ENCODE measurements at places on chromosomes 1 and 21.
A peak's percentile ranks its signal among the peaks of the same experiment; 100 is the strongest.

DNA sequence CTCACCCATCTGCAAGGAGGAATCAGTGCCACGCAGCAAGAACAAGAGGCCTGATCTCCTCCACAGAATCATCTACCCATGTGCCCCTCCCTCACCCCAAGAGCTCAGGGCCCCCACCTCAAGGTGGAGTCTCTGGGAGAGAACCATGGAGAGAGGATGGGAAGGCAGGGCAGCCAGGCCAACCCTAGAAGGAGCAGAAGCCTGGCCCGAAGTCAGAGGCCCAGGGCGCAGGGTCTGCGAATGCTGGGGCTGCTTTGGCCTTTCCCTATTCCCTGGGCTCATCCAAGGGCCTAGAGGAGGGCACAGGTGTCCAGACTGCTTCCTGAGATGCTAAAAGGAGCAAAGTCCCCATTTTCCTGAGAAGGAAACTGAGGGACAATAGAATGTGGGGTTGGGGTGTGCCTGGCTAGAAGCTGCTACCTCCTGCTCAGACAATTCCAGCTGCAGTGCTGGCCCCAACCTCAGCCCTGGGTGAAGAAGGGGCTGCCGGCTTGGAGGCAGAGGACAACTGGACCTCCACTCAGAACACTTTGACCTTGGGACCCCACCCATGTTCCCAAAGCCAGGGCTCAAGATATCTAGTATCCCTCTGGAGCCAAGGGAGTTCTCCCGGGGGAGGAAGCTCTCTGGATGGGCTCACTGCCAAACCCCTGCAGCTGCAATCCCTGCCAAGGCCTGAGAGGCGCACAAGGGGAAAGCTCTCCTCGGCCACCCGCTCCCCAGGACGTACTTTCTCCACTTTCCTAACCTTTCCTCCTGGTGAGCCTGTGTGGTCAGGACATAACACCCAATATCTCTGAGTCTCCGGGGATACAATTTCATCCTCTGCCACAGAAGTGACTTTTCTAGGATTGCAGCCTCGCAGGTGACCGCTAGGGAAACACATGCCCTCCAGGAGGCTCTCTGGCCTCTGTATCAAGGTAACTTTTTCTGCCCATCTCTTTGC lies 16.6 kb upstream of the LEMD1 start:
- DNase-seq = no peak

DNA sequence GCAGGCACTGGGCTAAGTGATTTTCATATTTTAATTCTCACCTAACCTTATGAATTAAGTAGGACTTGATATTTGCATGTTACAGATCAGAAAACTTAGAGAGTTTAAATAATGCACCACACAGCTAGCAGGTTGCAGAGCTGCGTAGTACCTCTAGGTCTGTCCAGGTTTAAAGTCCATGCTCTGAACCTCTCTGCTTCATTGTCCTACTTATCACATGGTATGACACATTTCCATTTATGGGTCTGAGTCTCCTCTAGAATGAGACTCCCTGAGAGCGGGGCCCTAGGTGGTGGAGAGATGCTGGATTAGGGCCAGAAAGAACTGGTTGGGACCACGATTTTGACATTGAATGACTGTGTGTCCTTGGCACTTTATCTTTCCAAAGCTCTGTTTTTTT lies 102.5 kb upstream of the USP24 start:
- DNase-seq = no peak

DNA sequence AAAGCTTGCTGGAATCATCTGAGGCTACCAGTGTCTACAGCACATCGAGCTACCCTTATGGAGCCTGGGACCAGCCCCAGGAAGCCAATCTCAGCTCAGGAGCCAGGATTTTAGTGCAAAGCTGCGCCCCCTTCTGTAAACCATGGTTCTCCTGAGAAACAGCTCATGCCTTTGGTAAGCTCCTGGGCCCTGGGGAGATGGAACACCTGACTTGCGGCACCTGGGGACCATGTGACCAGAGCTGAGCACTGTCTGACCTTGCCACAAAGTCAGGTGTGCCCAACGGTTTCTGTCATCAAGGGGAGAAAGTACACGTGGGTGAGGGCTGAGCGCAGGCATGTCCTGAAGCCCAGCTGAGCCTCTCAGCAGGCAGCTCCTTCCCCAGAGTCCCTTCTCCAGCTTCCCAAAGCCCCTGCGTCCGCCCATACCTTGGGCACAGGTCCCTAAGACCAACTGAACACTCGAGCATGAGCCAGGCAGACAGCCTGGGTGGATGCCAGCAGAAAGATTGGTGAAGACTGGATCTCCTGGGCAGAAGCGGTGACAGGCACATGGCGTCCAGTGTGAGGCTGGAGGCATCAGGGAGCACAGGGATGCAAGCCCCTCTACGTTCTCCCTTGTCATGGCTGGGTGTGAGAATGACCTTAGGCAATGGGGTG lies 57.9 kb upstream of the TENT5B start:
- no peak for DNase-seq

GRCh38 chr1:182575540-182576149 lies 13.4 kb downstream of the RNASEL start:
- no peak for DNase-seq

DNA sequence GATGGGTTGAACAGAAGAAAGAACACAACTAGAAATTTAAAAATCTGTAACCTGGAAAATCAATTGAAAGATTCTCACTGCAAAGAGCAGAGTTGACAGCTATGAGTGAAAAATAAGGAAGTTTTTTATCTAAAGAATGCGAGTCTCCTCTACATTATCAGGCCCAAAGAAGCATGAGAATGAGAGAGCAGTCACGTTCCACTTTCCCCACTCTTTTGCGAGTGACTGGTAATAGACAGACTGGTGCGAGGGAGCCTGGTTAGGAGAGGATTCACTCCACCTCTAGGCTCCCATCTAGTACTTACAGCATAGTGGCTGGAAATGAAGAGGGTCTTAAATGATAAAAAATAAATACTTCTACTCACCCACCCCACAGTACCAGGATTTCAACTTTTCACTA lies 52.0 kb downstream of the PRDX6 start:
- no peak for DNase-seq

- no peak for DNase-seq
Observed at GRCh38 chr1:95126366-95126765, 9.2 kb downstream of the TLCD4 start.

DNA sequence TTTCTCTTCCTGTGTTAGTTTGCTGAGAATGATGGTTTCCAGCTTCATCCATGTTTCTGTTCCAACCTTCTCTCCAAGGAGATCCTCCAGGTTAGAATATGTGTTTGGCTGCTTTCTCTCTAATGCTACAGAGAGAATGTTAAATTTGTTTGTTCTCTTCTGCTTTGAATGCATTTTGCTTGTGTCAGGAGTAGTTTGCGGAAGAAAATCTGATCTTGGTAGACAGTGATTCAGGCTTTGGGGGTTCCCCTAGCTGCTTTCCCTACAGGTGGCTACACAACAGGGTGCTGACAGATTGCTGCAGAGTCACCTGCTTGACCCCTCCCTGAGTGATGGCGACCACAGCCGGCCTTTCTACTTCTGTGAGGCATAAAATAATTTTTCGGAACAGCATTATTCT lies 41.8 kb downstream of the MACO1 start:
- no peak for DNase-seq

DNA sequence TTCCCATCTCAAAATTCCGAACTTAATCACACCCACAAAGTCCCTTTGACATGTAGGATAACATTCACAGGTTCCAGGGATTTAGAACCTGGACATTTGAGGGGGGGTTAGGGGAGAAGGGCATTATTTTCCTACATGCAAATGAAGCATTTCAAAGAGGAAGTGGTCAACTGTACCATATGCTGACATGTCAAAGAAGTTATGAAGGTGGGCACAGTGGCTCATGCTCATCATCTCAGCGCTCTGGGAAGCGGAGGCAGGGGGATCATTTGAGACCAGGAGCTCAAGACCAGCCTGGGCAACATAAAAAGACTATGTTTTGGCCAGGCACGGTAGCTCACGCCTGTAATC lies 35.7 kb downstream of the PTP4A2 start:
- no peak for DNase-seq

DNA sequence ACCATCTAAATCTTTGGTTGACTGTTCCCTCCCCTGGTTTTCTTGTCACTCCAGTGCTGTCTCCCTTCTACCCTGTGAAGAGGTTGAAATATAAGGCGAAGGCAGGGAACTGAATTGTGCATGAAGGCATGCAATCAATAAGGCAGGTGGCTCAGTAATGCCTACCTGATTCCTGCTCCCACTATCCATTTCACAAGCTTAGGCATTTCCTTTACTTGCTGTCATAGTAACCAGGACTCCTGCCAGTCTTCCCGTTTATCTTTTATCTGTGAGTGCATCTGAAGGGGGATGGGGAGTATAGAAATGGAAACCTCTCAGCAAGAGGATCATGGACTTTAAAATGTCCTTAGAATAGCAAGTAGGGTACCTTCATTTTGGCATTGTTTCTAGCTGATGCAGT lies 40.5 kb downstream of the MRPS6 start:
- DNase-seq = no peak

DNA sequence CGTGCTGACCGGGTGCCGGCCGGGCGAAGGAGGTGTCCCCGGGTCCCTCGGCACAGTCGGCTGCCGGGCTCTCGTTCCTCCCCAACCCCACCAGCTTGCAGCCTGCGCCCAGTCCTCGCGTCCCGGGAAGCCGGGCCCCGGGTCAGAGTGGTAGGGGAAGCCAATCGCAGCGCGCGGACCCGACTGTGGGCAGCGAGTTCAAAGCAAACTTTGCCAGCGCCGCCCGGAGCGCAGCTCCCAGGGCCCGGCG lies 328 bp downstream of the MYCL start:
- no peak for DNase-seq

- no peak for DNase-seq
Observed at GRCh38 chr21:25508364-25508763, 98.9 kb downstream of the MRPL39 start.

DNA sequence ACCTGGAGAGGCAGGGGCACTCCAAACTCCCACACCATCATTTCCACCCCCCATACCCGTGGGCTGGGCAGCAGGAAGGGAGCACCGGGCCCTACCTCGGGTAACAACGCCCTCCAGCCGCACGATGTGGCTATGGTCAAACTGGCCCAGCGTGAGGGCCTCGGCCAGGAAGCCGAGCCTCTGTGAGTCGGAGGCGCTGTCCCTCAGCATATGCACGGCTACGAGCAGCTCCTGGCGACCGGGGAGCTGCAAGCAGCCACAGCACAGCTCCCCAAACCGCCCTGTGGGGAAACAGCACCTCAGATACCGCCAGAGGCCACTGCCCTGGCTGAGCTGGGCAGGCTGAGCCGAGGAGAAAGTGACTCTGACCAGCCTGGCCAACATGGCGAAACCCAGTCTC lies 29.2 kb downstream of the CDCA8 start:
- DNase-seq = no peak

GRCh38 chr1:234627009-234627950 lies 17.3 kb upstream of the IRF2BP2 start:
- no peak for DNase-seq

GRCh38 chr21:46543306-46543705 lies 61.6 kb downstream of the S100B start:
- no peak for DNase-seq

- no peak for DNase-seq
Observed at GRCh38 chr1:51331206-51332100, 1.1 kb upstream of the TTC39A start.

DNA sequence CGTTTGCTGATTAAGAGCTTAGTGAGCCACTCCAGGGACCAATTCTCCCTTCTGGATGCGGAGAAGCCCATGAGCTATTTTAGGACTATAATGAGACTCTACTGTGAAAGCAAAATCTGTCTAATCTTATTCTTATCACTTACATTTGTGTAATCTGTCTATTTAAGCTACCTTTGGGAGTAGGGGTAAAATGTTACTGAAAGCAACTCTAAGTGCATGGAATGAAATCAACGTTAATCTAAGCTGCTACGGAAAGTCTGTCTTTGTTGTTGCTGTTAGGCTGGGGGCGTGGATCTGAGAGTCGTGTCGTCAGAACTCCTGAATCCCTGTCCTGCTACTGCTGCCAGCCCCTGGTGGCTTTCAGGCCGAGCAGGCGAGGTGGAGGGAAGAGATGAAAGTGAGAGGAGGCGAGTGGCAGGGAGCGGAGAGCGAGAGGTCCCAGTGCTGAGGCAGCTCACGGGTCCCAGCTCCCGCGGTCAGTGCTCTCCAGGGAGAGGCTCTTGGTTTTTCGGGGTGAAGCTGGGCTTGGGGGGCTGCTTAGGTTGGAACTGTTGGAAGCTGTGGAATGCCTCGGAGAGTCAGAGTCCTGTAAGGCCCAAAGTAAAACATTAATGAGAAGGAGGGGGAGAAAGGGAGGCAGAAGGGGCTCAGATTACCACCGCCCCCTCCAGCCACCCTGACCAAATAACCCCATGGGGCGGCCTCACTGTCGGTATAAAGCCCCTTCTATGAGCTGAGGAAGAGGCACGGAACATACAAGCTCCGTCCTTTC lies 53.9 kb downstream of the COQ8A start:
- DNase-seq = no peak

DNA sequence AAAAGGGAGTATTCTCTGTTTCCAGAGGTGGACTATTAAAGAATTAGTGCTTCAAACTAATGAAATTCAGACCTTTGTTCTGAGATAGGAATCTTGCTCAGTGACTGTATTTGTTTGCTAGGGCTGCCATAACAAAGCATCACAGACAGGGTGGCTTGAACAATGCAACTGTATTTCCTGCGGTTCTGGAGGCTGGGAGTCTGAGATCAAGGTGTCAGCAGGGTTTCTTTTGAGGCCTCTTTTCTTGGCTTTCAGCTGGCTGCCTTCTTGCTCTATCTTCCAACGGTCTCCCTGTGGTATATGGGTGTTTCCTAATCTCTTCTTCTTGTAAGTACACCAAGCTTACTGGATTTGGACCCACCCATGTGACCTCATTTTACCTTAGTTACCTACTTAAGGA lies 264.6 kb upstream of the PROX1 start:
- no peak for DNase-seq

DNA sequence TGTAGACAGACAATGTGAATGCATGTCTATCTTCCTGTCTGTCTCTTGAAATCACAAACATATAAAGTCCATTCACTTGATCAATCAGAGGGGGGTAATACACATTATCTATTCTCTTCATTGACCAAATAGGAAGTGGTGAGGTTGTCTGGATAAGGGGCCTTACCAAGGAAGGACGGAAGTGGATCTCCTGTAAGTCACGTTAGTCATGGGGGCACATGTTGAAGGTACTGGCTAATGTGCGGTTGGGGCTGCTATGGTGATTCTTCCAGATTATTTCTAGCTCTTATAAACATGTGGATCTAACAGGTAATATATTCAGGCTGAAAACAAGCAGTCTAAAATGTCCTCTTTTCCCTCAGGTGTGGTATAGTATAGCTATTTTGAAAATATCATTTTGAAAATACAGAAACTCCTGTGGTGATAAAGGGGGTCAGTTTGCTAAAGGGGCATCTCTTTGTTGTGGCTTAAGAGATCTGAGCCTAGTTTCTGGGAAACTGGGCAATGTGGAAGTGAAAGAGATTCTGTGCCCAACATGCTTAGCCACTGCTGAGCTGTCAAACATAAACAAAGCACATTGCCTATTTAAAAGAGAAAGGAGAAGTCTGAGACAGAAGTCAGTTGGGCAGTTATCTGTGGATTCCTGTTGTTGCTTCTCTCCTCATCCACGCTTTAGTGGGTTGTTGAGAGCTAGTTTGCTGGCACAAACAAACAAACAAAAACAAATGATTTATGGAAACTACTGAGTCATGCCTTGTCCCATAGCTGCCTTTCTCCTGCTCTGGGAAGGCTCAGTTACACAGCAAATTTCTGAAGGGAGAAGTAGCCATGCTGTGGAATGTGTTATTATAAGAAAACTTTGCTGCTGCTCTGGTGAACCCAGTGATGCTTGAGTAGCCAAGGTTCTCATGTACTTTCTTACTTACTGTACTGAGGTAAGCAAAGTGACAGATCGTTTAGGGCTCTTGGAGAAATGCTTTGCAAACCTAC lies 166.9 kb downstream of the HLX start:
- DNase-seq = peak; percentile 81

GRCh38 chr1:76695535-76695934 lies 171.7 kb upstream of the ST6GALNAC5 start:
- DNase-seq = no peak

All from KG1 (cell line).